ENCODE measurements at places on chromosomes 3 and 15. TPM values are rescaled to one million over a fixed set of nuclear protein-coding genes. Genes with fewer than 3 reads are reported as not detected.

Gene LTF
- polyA plus RNA-seq, result 0.02 TPM

Gene CHST14
- 7.7 TPM for polyA plus RNA-seq

Gene PROK2
- not detected for polyA plus RNA-seq

Gene CFAP91
- polyA plus RNA-seq, result 0.07 TPM

Gene CRTAP
- polyA plus RNA-seq, result 143 TPM

Measured in mammary epithelial cell (primary cell).